Esophagus muscularis mucosa (tissue), 4 donors: ENCODE measurements at places on chromosomes 11 and 22. TPM values are rescaled to one million over a fixed set of nuclear protein-coding genes. Genes with fewer than 3 reads are reported as not detected.

Gene HTR3B
- not detected for total RNA-seq

DNA sequence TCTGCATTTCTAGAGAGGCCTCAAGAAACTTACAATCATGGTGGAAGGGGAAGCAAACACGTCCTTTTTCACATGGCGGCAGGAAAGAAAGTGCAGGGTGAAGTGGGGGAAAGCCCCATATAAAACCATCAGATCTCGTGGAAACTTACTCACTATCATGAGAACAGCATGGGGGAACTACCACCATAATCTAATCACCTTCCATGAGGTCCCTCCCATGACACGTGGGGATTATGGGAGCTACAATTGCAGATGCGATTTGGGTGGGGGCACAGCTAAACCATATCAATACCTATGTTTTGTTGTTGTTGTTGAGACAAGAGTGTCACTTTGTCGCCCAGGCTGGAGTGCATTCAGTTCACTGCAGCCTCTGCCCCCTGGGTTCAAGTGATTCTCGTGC is 29.9 kb downstream of the SFI1 start:
- no peak for DNase-seq

DNA sequence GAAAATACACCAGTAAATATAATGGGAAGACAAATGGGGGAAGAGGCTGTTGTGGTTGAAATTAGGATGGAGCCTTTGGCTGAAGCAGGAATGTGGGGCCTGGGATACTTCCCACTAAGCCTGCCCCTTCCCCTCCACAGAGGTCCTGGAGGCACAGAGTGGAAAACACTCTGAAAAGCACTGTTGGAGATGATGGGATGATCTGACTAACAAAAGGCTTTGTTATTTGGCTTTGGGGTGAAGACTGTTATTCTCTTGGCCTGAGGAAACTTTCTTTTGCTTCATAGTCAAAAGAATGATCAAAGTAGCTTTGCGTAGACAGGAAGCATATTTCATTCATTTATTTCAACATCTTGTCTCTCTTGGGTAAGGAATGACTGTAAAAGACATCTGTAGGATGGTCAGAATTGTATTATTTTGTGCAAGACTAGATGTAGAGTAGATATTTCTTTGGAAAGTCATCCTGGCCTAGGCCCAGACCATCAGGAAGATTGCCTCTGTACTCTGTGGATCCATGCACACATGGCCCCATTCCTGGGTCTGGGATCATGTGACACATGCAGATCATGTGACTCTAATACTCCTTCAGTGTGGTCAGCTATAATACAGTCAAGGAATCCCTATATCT is 111.4 kb downstream of the SPON1 start:
- peak; percentile 84 for DNase-seq

DNA sequence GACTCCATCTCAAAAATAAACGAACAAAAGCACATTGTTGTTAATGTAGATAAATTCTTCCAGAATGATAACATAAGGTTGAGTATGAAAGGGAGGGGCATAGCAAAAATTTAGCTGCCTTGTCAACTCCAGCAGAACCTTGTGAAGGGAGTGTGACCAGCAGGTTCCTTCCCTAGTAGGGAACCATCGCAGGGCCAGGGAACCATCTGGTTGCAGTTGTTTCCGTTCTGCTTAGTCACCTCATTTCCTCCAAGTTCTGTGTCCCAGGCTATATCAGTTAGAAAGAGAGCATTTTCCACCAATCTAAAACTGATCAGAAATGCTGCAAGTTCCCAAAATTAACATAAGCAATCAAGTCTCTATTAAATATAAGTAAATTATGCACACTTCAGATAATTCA is 126.7 kb upstream of the BLID start:
- DNase-seq: no peak

DNA sequence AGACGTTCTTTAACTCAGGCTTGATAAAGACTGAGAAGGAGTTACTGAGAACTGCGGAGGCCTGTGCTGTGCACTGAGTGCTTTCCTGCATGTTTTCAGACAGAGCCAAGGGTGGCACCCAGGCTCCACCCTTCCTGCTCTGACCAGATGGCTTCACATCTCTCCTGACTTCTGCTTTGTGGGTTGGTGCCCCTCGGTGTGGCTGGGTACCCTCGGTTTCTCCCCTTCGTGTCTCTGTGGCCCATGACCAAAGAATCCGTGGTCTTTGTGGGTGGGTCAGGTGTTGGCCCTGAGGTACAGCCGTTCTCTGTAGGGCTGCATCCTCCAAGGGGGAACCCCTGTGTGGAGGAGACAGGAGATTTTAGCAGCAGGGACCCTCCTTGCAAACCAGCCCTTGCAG is 34.3 kb downstream of the GRIK4 start:
- DNase-seq: no peak

- DNase-seq: no peak
Observed at GRCh38 chr22:20567993-20568417, 60.6 kb downstream of the MED15 start.

GRCh38 chr22:43239193-43239780 is 52.4 kb upstream of the TTLL12 start:
- DNase-seq: no peak

DNA sequence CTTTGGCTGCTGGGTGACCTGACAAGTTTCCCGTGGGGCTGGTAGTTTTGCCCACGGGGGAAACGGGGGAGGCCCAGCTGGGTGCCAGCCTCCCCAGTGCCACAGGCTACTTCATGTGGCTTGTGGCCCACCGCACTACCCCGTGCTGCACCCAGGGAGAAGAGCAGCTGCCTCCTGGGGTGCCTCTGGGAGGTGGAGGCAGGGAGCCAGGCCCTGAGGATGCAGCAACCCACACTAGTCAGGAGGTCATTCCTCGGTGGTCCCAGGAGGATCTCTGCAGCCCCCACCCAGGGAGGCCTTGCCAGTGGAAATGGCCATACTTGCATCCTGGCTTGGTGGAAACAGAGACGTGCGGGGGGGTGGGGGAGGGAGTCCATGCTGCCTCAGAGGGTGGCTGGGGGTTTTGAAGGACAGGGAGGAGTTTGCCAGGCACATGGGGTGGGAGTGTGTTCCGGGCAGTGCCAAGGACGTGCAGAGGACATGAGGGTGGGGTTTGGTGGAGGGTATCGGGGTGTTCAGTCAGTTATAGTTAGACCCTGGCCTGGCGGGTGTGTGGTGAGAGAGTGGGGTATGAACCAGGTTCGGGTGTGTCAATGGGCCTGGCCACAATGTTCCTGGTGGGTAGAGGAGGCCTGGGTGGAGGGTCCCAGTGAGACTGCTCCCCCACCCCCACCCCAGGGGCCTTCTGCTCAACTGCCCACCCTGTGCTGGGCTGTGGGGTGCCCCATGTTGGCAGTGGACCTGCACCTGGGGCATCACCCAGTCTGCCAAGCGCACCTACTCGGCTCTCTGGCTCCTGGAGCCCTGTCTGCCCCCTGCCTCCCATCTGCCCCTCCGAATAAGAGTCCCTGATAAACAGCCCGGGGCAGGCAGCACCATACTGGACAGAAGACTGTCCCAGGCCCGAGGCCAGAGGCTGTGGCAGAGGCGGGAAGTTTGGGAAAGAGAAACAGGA is 3.8 kb downstream of the PIM3 start:
- DNase-seq: no peak

DNA sequence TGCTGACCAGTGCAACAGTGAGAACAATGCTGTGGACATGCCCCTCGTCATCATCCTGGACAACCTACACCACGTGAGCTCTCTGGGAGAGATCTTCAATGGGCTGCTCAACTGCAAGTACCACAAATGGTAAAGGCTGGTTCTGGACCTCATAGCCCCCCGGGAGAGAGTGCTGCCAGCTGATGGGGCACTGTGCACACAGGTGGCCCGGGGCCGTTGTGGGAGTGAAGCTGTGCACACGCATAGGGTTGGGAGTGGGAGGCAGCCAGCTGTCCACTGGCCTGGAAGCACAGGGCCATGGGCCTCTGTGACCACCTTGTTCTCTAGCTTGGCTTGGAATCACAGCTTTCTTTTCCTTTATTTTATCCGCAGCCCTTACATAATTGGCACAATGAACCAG is 57.0 kb downstream of the DBX1 start:
- DNase-seq: no peak

- peak; percentile 64 for DNase-seq
Observed at GRCh38 chr22:22951035-22951434, 63.4 kb downstream of the IGLL5 start.
